AG10803 (cell line): ENCODE measurements at places on chromosomes 4 and X.

DNA sequence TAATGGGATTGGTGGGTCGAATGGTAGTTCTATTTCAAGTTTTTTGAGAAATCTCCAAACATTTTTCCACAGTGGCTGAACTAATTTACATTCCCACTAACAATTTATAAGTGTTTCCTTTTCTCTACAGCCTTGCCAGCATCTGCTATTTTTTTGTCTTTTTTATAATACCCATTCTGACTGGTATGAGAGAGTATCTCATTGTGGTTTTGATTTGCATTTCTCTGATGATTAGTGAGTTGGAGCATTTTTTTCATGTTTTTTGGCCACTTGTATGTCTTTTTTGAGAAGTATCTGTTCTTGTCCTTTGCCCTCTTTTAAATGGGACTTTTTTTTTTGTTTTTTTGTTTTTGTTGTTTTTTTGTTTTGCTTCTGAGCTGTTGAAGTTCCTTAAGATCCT lies 200.0 kb upstream of the GK2 start:
- DNase-seq, result no peak

DNA sequence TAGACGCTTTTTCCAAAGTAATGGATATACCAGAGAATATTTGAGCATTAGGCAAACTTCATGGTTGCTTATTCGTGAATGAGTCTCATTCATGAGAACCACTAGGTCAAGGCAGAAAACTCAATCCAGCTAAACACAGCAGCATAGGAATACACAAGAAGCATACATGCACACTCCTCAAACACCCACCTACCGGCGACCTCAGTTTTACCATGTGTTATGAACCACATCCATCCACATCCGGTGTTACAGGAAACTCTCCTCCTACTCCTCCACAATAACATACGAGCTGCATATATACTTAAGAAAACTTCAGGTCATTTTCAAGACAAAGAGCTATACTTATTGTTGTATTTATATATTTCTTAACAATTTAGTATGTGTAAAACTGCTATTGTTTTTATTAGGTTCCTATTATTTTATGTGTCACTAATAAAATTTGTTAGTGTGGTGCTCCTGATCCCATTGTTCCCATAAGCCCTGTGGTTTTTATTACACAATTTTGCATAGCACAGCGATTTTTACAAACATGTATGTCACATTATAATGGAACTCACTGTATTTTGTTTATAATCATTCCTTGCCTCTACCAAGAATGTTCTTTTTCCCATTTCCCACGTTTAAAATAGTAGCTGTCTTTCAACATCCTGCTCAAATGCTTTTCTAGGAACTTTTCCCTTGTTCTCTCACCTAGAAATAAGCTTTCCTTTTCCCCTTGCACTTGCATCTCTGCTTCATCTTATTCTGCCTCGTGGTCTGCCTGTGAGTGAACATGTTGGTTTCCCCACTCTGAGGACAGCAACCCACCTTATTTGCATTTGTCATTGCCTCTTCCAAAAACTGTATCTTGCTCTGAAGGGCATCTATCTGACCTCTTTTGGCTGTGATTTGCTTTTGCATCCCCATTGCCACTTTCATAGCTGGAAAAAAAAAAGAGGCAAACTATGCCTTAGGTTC lies 48.3 kb downstream of the STBD1 start:
- no peak for DNase-seq

DNA sequence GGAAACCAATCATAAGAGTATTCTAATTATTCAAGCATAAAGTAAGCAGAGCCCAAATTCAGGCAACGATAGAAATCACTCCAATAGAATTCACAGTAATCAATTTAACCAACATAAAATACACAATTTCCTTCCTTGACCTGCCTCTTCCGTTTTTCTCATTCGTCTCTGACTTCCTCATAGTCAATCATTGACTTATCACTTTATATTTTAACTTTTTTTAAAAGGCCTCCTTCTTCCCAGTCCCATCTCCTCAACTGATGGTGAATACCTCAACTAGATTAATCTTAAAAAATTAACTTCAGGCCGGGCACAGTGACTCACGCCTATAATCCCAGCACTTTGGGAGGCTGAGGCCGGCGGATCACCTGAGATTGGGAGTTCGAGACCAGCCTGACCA lies 13.3 kb downstream of the CNOT6L start:
- no peak for DNase-seq

DNA sequence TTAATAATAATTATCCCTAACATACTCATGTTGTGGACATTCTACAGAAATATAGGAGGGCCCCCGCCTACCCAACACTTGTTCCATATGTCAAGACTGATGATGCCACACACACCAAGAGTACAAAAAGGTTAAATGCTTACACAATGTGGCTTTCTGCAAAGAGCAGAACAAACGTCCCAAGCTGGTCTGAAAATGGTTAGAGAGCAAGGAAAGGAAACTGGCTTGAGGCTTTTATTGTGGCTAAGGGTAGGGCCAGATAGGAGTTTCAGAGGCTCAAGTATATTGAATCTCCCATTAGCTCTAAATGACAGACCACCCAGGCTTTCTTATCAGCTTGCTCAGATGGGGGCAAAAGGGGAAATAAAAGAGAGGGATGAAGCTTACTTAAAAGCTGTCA lies 134.1 kb upstream of the C1QTNF7 start:
- no peak for DNase-seq

GRCh38 chr4:101801958-101802357 lies 11.4 kb downstream of the BANK1 start:
- no peak for DNase-seq

DNA sequence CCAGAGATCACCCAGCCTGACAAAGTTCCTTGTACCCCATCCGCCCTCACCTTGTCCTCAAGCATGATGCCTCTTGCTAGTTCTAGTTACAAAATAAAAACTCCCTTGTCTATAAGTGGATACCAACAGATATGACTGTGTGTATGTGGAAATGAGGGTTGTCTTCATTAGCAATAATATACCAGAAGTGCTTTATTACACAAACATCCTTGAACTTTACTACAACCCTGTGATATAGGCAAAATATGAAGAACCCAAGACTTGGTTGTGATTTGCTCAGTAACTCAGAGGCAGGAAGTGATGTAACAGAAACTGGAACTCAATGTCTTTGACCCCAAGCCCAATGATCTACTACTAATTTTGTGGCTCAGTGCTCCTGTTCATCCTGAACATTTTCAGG lies 97.6 kb downstream of the AKAP4 start:
- no peak for DNase-seq

DNA sequence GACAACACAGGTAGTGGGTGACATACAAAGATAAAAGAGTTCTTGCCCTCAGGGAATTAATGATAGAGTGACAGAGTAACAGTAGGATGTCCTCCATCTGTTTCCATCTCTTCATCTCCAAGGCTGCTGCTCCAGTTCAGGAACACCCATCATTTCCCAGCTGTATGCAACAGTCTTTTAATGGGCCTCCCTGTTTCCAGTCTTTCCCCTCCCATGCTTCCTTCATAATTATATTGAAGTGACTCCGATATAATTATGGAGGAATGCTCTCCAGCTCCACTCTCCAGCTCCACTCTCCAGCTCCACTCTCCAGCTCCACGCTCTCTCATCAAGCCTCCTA lies 65.3 kb upstream of the MSN start:
- no peak for DNase-seq

DNA sequence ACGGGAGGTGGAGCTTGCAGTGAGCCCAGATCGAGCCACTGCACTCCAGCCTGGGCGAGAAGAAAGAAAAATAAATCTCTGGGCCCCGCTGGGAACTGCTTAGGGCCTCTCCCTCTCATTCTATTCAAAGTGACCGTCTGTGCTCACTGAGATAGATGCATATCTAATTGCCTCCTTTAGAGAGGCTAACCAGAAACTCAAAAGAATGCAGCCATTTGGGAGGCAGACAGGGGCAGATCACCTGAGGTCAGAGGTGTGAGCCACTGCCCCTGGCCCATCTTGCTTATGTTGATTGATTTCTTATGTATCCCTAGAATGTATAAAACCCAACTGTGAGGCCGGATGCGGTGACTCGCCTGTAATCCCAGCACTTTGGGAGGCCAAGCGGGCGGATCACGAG lies 6.2 kb upstream of the CSF2RA start:
- no peak for DNase-seq

- DNase-seq, result no peak
Observed at GRCh38 chr4:42397635-42398170, 415 bp downstream of the SHISA3 start.

DNA sequence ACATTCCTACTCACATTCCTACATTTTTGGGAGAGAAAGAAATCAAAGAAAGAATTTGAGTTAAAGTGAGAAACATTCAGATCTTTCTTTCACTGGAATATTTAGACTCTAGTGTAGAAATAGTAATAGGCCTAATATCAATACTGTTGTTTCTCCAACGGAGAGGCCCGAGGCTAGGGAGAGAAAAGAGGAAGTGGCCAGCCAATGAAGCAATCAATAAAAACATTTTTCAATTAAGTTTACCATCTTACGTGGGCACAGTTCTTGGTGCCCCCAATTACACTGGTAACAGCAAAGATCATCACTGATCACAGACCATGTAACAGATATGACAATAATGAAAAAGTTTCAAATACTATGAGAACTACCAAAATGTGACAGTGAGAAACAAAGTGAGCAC lies 281.4 kb downstream of the GPM6A start:
- DNase-seq, result peak; percentile 25

DNA sequence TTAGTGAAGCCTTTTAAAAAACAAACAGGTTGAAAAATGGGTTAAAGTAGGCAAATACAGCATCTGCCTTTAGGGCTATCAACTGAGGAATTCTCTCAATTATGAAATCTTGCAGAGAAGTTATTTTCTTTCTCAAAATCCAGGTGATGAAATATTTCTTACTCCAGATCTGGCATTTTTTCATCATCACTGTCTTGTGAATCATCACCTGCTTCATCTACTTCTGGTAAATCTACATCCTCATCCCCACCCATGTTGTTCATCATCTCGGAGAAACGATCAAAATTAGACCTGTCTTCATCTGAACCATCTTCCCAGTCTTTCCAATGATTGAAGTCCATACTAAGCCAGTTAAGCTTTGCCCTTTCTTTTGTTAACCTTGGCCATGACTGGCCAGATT lies 33.3 kb upstream of the HPF1 start:
- no peak for DNase-seq

DNA sequence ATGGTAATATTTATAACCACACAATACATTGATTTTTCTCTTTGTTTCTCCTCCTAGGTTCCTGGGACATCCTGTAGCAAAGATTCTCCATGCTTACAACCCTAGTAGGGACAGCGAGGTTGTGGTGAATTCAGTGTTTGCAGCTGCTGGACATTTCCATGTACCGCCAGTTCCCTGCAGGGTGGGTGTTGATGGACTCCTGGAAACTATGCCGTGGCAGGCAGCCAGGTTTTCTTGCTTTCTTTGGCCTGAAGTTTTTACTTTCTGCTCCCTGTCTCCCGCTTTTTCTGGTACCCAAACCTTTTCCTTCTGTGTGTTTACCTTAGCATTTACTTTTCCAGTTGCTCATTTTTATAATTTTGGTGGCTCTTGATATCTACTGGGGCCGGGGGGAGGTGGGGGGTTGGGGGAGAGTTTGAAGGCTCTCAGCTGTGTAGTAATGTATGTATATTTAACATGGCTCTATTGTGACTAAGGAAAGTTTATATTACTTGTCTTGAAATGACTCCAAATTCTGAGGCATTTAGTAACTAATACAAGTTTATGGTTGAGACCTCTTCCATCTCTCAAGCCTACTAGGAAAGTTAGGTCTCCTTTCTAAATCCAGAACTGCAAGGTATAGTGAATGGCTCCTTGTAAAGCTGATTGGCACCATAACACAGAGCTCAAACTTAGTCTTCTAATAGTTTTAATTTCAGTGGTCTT lies 89.7 kb downstream of the TMEM131L start:
- DNase-seq, result peak; percentile 71

DNA sequence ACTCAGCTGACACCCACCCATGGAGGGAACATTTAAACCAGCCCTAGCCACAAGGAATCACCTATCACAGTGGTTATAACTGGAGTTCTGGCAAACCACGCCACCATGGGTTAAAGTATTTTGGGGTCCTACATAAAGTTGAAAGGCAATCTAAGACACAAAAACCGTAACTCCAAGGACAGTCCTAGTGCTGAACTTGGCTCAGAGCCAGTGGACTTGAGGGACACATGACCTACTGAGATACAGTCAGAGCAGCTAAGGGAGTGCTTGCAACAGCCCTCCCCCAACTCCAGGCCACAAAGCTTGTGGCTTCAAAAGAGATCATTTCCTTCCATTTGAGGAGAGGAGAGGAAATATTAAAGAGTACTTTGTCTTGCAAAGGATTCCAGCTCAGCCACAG lies 300.5 kb downstream of the FGF13 start:
- no peak for DNase-seq

DNA sequence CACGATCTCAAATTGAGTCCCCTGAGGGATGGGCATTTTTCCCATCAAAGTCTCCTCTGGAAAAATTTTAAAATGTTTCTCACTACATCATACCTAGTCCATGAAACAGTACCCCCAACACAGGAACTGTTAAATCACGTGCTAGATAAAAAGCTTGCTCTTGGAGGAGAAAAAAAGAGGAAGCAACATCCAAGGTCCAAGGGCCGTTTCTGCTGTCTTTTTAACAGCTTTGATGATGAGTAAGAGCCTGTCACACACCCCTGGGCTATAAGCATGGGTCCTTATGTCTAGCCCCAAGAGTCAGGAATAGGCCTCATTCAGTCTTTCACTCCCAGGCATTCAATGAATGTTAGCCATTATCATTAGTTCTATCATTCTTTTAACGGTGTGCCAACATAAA lies 128.9 kb downstream of the SH3KBP1 start:
- DNase-seq, result no peak

DNA sequence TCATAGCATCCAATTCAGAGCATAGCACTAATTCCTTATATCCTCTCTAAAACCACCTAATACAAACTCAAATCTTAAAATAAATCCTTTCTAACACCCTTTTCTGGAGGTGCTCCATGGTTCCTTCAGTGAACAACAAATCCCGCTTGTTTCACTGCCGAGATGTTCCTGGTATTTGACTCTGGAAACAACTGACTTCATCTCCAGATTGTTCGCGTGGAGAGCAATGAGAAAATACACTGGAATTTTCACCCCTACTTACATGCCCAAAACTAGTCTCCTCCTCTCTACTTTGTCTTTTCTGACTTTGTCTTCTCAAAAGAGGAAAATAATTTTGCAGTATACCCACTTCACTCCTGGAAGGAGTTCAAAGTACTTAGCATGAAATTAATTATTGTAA lies 129.0 kb downstream of the PLS3 start:
- peak; percentile 62 for DNase-seq

DNA sequence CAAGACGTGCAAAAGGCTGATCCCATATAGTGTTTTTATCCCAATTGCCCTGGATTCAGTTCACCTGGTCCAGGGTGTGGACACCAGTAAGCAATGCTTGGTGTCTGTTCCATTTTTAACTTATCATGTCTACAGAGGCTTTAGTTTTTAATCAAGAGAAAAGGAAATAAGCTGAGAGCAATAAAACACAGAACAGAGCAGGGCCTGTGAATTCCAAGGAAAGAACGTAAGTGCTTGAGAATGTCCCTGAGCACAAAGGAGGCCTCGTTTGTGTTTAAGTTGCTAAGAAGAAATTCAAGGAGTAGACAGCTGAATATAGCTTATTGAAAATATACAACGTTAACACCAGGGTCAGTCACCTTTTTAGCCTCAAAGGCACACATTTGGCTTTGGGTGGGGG lies 191.3 kb downstream of the GPC3 start:
- DNase-seq, result peak; percentile 1

- no peak for DNase-seq
Observed at GRCh38 chrX:99398545-99398944, 1011.5 kb downstream of the PCDH19 start.
